ENCODE measurements at places on chromosomes 7 and 10.

DNA sequence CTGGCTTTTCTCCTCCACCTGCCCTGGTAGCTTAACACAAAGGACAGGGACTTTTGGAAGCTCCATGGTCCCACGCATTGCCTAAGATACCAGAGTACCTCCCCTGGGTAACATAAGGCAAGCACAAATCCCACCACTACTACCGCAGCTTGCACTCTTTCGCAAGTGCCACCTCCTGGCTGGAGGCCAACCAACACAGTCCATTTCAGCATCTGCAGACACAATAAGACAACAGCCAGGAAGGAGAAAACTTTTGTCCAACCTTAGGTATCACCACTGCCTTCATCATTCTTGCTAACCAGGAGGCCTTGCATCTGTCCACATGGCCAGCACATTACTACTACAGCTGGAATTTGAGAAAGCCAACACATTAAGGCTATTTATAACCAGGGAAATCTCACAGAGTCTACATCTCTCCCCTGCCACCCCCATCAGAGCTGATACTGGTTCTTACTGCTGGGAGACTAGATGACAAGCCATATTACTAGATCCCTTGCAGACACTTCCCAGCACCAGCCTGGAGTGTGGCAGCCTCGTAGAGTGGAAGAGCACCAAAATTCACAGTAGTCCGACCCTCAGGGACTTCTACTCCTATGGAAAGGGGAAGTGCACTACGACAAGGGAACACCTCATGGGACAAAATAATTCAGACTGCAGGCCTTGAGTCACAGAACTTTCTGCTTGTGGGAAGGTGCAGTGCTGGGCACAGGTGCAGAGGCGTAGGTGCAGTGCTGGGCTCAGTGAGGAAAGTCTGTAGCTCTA lies 39.8 kb upstream of the CDK13 start:
- no peaks in the 10 kb centered on the region for H3K4me1 ChIP-seq
- DNase-seq: no peak
- no peaks in the 10 kb centered on the region for H3K36me3 ChIP-seq
- no peak overlapping the region for H3K27ac ChIP-seq
- H3K4me3 ChIP-seq: no peak overlapping the region

GRCh38 chr10:44242091-44242490 lies 142.8 kb downstream of the CXCL12 start:
- no peaks in the 10 kb centered on the region for H3K36me3 ChIP-seq
- no peak for DNase-seq
- no peaks in the 10 kb centered on the region for H3K4me1 ChIP-seq
- H3K4me3 ChIP-seq: no peak overlapping the region
- no peaks in the 10 kb centered on the region for H3K27me3 ChIP-seq

DNA sequence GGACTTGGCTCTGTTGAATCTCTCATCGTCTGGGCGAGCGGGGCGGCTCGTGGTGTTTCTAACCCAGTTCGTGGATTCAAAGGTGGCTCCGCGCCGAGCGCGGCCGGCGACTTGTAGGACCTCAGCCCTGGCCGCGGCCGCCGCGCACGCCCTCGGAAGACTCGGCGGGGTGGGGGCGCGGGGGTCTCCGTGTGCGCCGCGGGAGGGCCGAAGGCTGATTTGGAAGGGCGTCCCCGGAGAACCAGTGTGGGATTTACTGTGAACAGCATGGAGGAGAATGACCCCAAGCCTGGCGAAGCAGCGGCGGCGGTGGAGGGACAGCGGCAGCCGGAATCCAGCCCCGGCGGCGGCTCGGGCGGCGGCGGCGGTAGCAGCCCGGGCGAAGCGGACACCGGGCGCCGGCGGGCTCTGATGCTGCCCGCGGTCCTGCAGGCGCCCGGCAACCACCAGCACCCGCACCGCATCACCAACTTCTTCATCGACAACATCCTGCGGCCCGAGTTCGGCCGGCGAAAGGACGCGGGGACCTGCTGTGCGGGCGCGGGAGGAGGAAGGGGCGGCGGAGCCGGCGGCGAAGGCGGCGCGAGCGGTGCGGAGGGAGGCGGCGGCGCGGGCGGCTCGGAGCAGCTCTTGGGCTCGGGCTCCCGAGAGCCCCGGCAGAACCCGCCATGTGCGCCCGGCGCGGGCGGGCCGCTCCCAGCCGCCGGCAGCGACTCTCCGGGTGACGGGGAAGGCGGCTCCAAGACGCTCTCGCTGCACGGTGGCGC lies at the start of gene EN2:
TSS of gene EN2 (plus strand) at position 19 of the 767 bp plus-strand sequence. CDS start at position 268, 249 bp downstream.
- no peaks in the 10 kb centered on the region for H3K27me3 ChIP-seq
- no peaks in the 10 kb centered on the region for H3K36me3 ChIP-seq
- peak within 1 kb of the TSS; percentile 64 for H3K27ac ChIP-seq

DNA sequence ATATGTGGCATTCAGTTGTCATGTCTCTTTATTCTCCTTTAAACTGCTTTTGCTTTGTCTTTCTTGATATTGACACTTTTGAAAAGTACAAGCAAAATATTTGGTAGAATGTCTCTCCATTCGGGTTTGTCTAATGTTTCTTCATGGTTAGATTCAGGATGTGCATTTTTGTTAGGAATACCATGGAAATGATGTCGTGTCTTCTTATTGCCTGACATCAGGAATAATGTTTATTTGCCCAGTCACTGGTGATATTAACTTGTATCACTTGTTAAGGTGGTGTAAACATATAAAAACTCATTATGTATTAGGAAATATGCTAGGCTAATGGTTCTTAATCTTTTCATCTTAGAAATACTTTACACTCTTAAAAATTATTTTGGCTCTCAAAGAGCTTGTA lies 43.4 kb downstream of the CDK1 start:
- H3K36me3 ChIP-seq: no peaks in the 10 kb centered on the region
- H3K27ac ChIP-seq: no peak overlapping the region
- no peaks in the 10 kb centered on the region for H3K27me3 ChIP-seq
- H3K4me1 ChIP-seq: peaks cover 3% of the 10 kb centered on the region

GRCh38 chr7:151243408-151244195 lies 4.9 kb downstream of the SMARCD3 start:
- no peak overlapping the region for H3K4me3 ChIP-seq
- H3K27me3 ChIP-seq: no peaks in the 10 kb centered on the region
- no peak overlapping the region for H3K27ac ChIP-seq
- peaks cover 13% of the 10 kb centered on the region for H3K4me1 ChIP-seq
- DNase-seq: no peak

Data from ovary (tissue), 10 donors.